ENCODE measurements at places on chromosomes 1 and 21.
A peak's percentile ranks its signal among the peaks of the same experiment; 100 is the strongest.

DNA sequence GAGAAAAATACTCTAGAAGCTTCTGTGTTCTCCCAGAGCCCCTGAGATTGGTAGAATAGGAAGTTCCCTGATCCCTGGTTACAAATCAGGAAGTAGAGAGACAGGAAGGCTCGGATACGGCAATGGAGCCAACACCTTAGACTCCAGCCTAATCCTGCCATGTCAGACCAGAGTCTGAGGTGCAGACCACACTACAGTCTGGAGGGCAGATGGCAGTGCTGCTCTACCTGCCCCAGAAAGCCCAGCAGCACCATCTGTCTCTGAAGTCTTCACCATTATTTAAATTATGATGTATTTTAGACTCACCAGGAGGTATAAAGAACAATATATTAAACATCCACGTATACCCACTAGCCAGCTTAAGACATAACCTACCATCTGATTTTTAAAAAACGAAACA is 93.0 kb downstream of the MTR start:
- peak; percentile 75 for DNase-seq

GRCh38 chr1:67853704-67854103 is 20.4 kb upstream of the GNG12 start:
- peak; percentile 77 for DNase-seq

GRCh38 chr1:41175546-41175945 is 66.6 kb downstream of the SCMH1 start:
- DNase-seq: no peak

- no peak for DNase-seq
Observed at GRCh38 chr1:208231881-208232661, 12.1 kb downstream of the PLXNA2 start.

- no peak for DNase-seq
Observed at GRCh38 chr1:116322752-116323405, 50.2 kb upstream of the ATP1A1 start.

DNA sequence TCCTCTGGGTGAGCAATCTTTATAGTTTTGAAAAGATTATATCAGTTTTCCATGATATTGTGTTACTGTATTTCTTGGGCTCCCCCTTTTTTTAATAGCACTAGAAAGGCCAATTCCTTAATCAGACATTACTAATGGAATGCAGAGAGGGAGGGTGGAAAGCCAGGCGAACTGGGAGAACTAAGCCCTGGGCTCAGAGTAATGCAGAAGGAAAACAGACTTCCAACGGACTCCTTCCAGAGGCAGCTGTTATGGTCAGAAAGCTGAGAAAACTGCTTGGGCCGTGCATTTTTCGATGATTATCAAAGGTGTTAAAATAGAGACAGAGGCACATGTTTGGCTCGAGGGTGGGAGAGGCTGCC is 206.3 kb downstream of the FOXD2 start:
- no peak for DNase-seq

GRCh38 chr1:86787621-86788020 is 83.2 kb downstream of the SH3GLB1 start:
- DNase-seq: no peak

GRCh38 chr1:248111157-248111556 is 16.2 kb downstream of the OR2L13 start:
- DNase-seq: no peak

- peak; percentile 29 for DNase-seq
Observed at GRCh38 chr1:162562470-162562828, 927 bp downstream of the UAP1 start.

DNA sequence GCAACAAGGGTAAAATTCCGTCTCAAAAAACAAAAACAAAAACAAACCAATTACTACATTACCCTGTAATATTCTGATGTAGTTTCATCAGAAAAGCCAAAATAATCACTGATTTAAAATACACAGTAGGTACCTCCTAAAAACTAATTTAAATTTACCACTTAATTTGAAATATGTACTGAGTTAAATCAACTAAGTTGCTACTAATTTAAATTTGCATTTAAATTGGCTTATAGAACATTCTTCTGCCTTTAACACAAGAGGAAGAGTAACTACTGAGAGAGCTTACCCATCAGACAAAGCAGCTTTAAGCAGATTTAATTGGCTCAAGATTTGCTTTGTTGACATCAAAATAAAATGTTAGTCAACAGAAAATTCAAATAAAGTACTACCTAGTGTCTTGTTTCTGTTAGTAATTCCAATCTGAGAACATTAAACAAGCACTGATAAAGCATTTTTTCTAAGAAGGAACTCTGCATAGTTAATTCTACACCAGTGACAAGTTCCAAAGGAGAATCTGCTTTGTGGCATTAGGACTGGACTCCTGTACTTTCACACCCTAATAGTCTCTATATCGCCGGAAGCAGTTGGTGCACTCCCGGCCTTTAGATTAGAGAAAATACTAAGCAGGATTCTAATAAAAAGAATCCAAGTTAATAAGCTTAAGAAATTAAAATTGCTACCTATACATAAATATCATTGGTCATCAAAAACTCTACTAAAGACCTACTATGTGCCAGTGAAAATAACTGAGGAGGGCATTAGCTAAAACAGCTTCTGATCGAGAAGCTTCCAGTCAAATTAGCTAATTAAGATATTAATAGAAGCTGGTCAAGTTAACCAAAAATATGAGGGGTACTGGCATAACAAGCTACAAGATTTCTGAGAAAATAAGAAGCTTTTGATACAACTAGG is 8.4 kb downstream of the LUZP1 start:
- no peak for DNase-seq

GRCh38 chr1:54487571-54488050 is 60.4 kb upstream of the ACOT11 start:
- DNase-seq: no peak

DNA sequence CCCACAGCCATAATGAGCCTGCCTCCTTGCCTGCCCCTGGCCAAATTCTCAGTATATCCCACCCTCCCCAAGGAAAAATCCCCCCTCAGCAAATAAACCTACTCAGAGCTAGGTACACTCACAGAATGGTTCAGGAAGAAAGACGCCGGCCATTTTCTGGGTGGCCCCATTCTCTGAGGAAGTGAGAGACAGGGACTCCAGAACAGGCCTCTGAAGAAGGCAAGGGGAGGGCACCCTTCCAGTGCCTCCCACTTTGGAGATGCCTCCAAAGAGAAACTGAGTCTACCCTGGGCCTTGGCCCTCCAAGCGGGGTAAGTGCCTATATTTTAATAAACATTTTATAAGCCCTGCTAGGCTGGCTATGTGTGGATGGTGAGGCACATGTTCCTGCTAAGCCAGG is 2.3 kb downstream of the PACC1 start:
- no peak for DNase-seq

- no peak for DNase-seq
Observed at GRCh38 chr1:167488786-167489185, 29.5 kb downstream of the CD247 start.

- DNase-seq: no peak
Observed at GRCh38 chr1:40712997-40713396, 21.5 kb downstream of the NFYC start.

- no peak for DNase-seq
Observed at GRCh38 chr21:17636711-17637110, 24.0 kb upstream of the BTG3 start.

GRCh38 chr1:199264283-199264682 is 625.4 kb downstream of the PTPRC start:
- no peak for DNase-seq

- DNase-seq: no peak
Observed at GRCh38 chr1:189941922-189942321, 535.7 kb downstream of the BRINP3 start.

DNA sequence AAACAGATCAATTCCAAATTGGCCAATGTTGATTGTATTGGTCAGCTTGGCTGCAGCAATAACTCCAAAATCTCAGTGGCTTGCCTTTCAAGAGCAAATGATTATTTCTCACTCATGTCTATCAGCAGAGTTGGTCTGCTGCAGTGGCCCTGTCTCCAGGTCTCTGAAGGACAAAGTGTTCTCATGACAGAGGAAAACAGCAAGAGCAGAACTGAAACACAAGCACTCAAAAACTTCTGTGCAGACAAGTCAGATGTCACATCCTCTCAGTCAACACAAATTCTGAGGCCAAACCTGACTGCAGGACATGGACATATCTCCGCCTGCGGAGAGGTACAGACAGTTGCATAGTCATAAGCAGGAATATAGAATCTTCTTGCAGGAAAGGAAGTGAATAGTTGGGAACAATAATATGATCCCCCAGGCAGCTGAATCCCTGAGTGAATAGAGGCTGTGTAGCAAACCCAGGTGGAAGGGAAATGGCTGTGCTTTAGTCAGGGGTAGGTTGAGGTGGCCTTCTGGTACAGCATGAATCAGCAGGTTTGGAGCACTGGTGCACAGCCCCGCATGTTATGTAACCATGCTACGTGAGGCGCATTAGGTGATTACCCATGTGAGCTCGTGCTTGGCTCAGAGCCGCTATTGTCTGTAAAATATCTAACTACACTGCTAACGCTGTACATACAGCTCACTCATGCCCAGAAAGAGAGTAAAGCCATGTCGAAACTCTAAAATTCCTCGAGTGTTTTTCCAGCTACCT is 17.1 kb upstream of the UBE2U start:
- no peak for DNase-seq

- peak; percentile 46 for DNase-seq
Observed at GRCh38 chr1:46558141-46558963, 6.9 kb upstream of the KNCN start.

GRCh38 chr1:83131692-83131955 is 867.3 kb downstream of the TTLL7 start:
- no peak for DNase-seq

GRCh38 chr1:31154632-31155215 is 85.0 kb downstream of the NKAIN1 start:
- DNase-seq: peak; percentile 93

- no peak for DNase-seq
Observed at GRCh38 chr21:46118316-46119143, 20.6 kb downstream of the COL6A2 start.

DNA sequence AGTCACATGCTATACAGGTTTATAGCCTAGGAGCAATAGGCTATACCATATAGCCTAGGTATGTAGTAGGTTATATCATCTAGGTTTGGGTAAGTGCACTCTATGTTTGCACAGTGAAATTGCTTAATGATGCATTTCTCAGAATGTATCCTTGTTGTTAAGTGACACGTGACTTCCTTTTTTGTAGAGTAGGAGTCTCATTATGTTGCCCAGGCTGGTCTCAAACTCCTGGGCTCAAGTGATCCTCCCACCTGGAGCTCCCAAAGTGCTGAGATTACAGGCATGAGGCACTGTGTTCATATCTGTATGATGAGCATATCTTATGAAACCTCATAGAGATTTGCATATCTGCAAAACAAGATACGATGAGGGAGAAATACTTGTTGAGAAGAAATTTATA is 13.8 kb upstream of the ABCB10 start:
- peak; percentile 87 for DNase-seq

GRCh38 chr1:185267301-185267700 is 49.7 kb downstream of the IVNS1ABP start:
- DNase-seq: no peak

GRCh38 chr1:191049781-191050180 is 572.1 kb upstream of the BRINP3 start:
- DNase-seq: peak; percentile 45

GRCh38 chr1:48552420-48552819 is 80.4 kb upstream of the SPATA6 start:
- no peak for DNase-seq

GRCh38 chr1:6460301-6461050 is 5.5 kb downstream of the TNFRSF25 start:
- DNase-seq: no peak

DNA sequence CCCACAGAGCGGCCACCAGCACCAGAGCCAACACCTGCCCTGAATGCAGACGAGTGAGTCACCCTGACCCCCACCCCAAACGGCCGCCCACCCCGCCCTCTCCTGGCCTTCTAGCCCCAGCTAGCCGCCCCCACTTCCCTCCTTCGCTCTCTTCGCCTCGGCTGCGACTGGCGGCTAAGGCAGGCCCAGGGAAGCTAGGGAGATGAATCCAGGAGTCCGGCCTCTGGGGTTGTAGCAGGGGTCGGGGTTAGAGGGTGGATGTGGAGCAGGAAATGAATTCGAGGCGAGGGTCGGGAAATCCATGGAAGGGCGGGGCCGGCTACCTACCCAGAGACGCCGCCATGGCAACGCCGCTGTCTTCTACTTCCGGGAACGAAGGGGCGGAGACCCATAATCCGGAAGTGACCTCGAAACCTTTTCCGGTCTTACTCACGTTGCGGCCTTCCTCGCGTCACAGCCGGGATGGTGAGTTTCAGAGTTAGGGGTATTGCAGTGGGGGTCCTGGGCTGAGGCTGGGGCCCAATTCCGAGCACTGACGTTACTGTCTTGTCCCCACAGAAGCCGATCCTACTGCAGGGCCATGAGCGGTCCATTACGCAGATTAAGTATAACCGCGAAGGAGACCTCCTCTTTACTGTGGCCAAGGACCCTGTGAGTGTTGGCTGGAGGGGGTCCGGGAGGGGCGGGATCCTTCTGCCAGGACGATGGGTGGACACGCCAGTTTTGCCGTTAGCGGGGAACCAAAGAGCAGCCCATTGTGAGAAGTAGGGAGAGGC is at the start of the genes EIF3I and TMEM234:
Gene EIF3I, plus strand, starts transcription at position 428 of the 776 bp plus-strand sequence. Its CDS starts 35 bp downstream, at position 463.
Gene TMEM234, minus strand, starts transcription at position 374 of the 776 bp plus-strand sequence. Its CDS starts 31 bp downstream, at position 343.
- peak; percentile 87 for DNase-seq

DNA sequence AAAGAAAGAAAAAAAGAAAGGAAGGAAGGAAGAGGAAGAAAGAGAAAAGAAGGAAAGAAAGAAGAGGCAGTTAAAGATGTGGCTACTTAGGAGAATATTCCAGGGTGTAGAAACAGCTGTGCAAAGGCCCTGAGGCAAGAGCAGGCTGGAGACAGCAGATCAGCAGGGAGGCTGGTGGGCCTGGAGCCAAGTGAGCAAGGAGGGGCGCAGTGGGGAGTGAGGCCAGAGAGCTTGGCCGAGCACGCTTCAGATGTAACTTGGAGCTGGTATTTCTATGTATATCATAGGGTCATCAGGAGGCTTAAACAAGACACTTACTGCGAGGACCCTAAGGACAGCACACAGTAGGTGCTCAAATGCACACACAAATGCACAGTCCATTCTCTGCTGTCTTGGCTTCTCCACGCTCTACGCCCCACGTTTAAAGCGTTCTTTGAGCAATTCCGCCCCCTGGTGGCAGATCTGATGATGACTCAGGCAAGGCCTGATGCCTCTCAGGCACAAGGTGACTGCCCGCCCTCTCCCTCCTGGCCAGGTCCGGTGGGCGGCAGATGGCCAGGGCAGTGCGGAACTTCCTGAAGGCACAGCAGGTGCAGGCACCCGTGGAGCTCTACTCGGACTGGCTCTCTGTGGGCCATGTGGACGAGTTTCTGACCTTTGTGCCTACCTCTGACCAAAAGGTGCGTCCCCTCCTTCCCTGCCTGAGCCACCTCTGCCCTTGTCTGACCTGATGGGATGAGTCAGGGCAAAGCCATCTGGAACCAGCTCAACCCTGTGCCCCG is 11.9 kb upstream of the PADI3 start:
- peak; percentile 79 for DNase-seq

- no peak for DNase-seq
Observed at GRCh38 chr1:115184260-115184950, 95.1 kb upstream of the TSPAN2 start.

- DNase-seq: no peak
Observed at GRCh38 chr1:82045221-82045620, 244.5 kb downstream of the ADGRL2 start.

All from NCI-H2171 treated with DMSO at 0.1 percent for 48 hours (cell line).